ENCODE measurements at places on chromosomes 1 and 21. TPM values are rescaled to one million over a fixed set of nuclear protein-coding genes. Genes with fewer than 3 reads are reported as not detected.

The PODN gene
- total RNA-seq: 51.2 TPM

The KRTAP10-11 gene
- not detected for total RNA-seq

The FAM72A gene
- 3.4 TPM for total RNA-seq

The GPR37L1 gene
- total RNA-seq: not detected

The APP gene
- total RNA-seq: 911 TPM

The OR4F16 gene
- total RNA-seq: 0.17 TPM

The EPRS1 gene
- total RNA-seq: 76.8 TPM

The ANGPTL3 gene
- total RNA-seq: not detected

The GPR153 gene
- 6.6 TPM for total RNA-seq

The FAAP20 gene
- total RNA-seq: 8.0 TPM

The VCAM1 gene
- 20.8 TPM for total RNA-seq

The CD53 gene
- total RNA-seq: not detected

The KCNJ15 gene
- total RNA-seq: 0.16 TPM

The GPR52 gene
- total RNA-seq: 0.63 TPM

The LDLRAD1 gene
- not detected for total RNA-seq

The RPTN gene
- total RNA-seq: not detected

The C1QTNF12 gene
- total RNA-seq: 2.8 TPM

The CRABP2 gene
- total RNA-seq: 80.6 TPM

All from bronchial smooth muscle cell (primary cell).